ENCODE measurements at places on chromosomes 3 and 15. TPM values are rescaled to one million over a fixed set of nuclear protein-coding genes. Genes with fewer than 3 reads are reported as not detected.
A peak's percentile ranks its signal among the peaks of the same experiment; 100 is the strongest.

COL6A6 gene
- 44.6 TPM for polyA plus RNA-seq

CHP1 gene
- 60.6 TPM for polyA plus RNA-seq

OXSR1 gene
- 42.1 TPM for polyA plus RNA-seq

RBP2 gene
- 0.26 TPM for polyA plus RNA-seq

DNA sequence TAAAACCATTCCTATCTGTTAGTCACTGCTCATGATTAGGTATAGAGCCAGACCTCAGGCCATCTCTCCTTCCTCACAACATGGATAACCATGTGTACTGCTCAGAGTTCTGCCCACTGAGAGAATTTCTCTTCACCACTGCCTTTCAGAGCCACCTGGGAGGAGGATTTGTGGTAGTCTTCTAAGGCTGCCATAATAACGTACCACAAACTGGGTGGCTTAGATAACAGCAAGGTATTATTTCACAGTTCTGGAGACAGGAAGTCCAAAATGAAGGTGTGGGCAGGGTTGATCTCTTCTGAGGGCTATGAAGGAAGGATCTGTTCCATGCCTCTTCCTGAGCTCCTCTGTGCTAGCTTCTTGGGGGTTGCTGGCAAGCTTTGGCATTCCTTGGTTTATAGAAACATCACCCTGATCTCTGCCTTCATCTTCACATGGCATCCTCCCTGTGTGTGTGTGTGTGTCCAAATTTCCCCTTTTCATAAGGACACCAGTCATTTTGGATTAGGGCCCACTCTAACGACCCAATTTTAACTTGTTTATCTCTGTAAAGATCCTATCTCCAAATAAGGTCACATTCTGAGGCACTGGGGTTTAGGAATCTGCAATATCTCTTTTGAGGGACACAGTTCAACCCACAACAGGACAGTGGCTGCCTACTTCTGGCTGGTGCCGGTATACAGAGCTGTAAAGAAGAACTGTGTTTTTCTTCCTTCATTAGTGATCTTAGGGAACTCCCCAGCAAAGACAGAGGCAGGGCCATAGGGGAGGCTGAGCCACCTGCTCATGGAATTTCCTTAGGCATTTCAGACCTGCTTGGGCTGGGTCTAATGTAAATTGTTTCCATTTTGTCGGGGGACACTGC is 42.1 kb upstream of the NOX5 start:
- DNase-seq, result no peak
- H3K27me3 ChIP-seq, result no peaks in the 10 kb centered on the region
- no peak overlapping the region for H3K4me3 ChIP-seq
- no peaks in the 10 kb centered on the region for H3K4me1 ChIP-seq
- no peaks in the 10 kb centered on the region for H3K36me3 ChIP-seq

GRCh38 chr15:59746777-59747176 is 57.7 kb upstream of the BNIP2 start:
- H3K27ac ChIP-seq, result no peak overlapping the region
- no peak for DNase-seq
- peaks cover 2% of the 10 kb centered on the region for H3K27me3 ChIP-seq
- no peaks in the 10 kb centered on the region for H3K36me3 ChIP-seq
- H3K4me3 ChIP-seq, result no peak overlapping the region

GRCh38 chr3:47424434-47425382 is 43.9 kb downstream of the PTPN23 start:
- no peaks in the 10 kb centered on the region for H3K36me3 ChIP-seq
- no peak for DNase-seq
- no peak overlapping the region for H3K27ac ChIP-seq

GRCh38 chr15:98703126-98703685 is 54.9 kb downstream of the IGF1R start:
- peaks cover 8% of the 10 kb centered on the region for H3K36me3 ChIP-seq
- no peak overlapping the region for H3K27ac ChIP-seq
- no peak overlapping the region for H3K4me3 ChIP-seq
- peaks cover 26% of the 10 kb centered on the region for H3K4me1 ChIP-seq
- H3K27me3 ChIP-seq, result no peaks in the 10 kb centered on the region

GRCh38 chr3:172713316-172713715 is 2.4 kb upstream of the NCEH1 start:
- DNase-seq, result no peak
- no peaks in the 10 kb centered on the region for H3K27me3 ChIP-seq
- no peak overlapping the region for H3K4me3 ChIP-seq
- no peaks in the 10 kb centered on the region for H3K36me3 ChIP-seq
- H3K27ac ChIP-seq, result no peak overlapping the region

DNA sequence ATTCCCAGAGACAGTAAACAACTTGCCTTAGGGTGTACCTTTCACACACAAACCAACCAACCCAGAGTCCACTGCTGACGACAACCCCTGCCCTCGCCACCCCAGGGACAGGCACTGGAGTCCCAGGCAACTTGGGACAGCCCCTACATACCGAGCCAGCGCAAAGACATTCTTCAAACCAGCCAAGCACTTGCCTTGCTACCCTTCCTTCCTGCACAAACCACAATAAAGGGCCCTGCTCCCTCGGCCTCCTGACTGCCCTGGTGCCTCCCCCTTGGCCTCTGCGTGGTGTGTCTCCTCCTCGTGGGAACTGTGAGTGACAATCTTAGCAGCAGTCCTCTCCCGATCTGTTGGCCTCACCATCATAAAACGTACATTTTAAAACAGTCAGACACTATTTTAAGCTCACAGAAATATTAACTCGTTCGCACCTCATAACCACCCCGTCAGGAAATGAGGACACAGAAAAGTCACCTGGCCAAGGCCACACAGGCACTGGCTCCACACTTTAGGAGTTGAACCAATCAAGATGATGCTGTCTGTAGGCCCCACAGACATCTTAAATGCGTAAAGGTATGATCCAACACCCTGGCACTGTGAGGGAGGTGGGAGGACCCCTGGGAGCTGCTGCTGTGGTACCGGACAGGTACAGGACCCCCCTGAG is 113.8 kb downstream of the ADCY5 start:
- H3K27me3 ChIP-seq, result no peaks in the 10 kb centered on the region
- no peak overlapping the region for H3K4me3 ChIP-seq
- H3K4me1 ChIP-seq, result no peaks in the 10 kb centered on the region
- no peaks in the 10 kb centered on the region for H3K36me3 ChIP-seq

DNA sequence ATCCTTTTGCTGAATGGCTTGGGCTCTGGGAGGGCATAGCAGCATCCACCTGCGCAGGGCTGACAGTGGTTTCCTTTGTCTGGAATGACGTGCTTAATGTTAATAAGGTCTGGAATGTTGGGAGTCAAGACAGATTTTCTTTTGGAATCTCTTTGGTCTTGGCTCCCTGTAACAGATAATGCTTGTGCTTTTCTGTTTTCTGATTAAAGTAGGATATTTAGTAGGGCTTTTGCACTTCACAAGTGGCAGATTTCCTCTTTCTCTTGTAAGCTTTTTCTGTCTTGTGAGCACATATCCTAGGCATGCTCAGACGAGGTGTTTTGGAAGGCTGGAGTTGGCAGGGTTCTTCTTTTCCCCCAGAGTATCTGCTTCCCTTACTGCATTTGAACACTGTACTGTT is 189.6 kb downstream of the GHSR start:
- no peak overlapping the region for H3K4me3 ChIP-seq
- DNase-seq, result no peak
- no peaks in the 10 kb centered on the region for H3K27me3 ChIP-seq
- H3K36me3 ChIP-seq, result no peaks in the 10 kb centered on the region
- peaks cover 20% of the 10 kb centered on the region for H3K4me1 ChIP-seq
- H3K27ac ChIP-seq, result peak overlapping the region; percentile 24

DNA sequence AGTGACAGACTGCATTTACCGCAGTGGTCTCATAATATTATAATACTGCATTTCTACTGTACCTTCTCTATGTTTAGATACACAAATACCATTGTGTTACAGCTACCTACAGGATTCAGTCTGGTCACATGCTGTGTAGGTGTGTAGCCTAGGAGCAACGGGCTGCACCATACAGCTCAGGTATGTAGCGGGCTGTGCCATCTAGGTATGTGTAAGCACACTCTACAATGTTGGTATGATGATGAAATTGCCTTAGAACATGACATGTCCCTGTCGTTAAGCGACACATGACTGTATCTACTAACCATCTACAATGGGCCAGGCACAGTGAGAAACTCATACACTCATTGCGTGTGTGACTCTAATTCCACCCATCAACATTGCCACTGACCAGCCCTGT is 85.5 kb upstream of the SEC13 start:
- DNase-seq, result no peak
- no peak overlapping the region for H3K4me3 ChIP-seq
- no peaks in the 10 kb centered on the region for H3K27me3 ChIP-seq
- no peaks in the 10 kb centered on the region for H3K4me1 ChIP-seq
- H3K36me3 ChIP-seq, result no peaks in the 10 kb centered on the region

- H3K27me3 ChIP-seq, result no peaks in the 10 kb centered on the region
- DNase-seq, result no peak
- H3K4me1 ChIP-seq, result peaks cover 14% of the 10 kb centered on the region
- H3K27ac ChIP-seq, result no peak overlapping the region
- H3K4me3 ChIP-seq, result no peak overlapping the region
Measured at GRCh38 chr15:52352086-52352485, 56.5 kb upstream of the MYO5C start.

DNA sequence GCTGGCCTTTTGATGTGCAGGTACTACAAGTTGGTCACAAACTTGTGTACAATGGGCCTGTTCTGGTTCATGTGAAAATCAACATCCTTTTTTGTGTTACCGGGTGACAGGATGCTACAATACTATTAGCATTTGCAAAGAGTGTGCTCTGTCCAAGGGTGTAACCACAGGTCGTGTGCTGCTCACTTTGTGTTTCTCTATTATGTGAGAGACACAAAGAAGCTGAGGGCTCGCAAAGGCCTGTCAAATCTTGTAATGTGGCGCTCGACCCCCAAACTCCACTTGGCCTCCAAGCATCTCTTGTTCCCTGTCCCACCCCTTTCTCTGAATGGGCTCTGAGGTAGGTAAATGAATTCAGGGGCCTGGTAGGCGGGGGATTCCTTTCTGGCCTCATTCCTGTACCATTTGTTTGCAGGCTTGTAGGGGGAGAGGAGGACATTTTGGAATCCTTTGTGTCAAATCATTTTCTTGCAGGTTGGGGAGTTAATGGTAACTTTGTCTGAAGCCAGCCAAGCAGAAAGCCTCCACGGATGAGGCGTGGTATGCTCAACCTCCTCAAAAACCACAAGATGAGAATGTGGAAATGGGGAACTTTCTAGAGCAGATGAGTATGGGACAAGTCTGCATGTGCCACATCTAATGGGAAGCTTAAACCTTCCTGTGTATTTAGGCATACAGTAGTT is 109.1 kb downstream of the OPA1 start:
- H3K4me3 ChIP-seq, result no peak overlapping the region
- peaks cover 6% of the 10 kb centered on the region for H3K4me1 ChIP-seq
- H3K27ac ChIP-seq, result no peak overlapping the region
- H3K36me3 ChIP-seq, result no peaks in the 10 kb centered on the region

DNA sequence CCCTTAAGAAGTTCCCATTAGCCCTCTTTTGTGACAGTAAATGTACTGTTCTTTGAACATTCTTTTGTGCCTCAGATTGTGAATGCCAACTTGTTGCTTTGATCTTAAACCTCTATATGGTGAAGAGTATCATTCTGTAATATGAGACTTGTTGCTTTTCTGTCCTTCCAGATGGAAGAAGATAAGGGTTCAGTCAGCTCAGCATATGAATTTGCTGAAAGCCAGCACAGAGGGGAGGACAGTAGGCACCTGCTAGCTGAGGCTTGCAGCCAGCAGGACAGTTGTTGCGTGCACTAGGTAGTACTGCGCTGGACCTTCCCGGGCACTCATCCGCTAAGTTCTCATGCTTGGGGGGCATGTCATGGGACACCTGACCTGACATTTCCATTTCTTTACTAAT is 74.7 kb downstream of the DCUN1D1 start:
- H3K4me1 ChIP-seq, result no peaks in the 10 kb centered on the region
- H3K4me3 ChIP-seq, result no peak overlapping the region
- H3K27ac ChIP-seq, result no peak overlapping the region
- DNase-seq, result no peak

DNA sequence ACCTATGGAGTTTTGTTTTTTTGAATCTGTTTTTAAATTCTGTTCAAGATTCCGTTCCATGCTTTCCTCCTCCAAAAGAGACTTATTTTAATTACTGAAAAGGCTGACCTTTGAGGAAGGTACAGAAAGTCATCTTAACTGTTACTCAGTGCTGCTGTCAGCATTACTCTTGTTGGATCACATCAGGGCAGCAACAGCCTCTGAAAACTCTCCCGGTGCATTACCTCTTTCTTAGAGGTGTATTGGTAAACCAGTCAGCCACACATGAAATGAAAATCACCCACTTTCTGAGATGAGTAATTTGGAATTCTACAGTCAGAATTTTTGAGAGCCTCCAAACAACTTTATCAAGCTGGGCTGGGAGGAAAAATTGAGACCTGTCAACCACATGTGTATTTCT is 88.5 kb upstream of the LIMD1 start:
- no peaks in the 10 kb centered on the region for H3K27me3 ChIP-seq
- H3K27ac ChIP-seq, result no peak overlapping the region
- no peak for DNase-seq
- no peak overlapping the region for H3K4me3 ChIP-seq

DNA sequence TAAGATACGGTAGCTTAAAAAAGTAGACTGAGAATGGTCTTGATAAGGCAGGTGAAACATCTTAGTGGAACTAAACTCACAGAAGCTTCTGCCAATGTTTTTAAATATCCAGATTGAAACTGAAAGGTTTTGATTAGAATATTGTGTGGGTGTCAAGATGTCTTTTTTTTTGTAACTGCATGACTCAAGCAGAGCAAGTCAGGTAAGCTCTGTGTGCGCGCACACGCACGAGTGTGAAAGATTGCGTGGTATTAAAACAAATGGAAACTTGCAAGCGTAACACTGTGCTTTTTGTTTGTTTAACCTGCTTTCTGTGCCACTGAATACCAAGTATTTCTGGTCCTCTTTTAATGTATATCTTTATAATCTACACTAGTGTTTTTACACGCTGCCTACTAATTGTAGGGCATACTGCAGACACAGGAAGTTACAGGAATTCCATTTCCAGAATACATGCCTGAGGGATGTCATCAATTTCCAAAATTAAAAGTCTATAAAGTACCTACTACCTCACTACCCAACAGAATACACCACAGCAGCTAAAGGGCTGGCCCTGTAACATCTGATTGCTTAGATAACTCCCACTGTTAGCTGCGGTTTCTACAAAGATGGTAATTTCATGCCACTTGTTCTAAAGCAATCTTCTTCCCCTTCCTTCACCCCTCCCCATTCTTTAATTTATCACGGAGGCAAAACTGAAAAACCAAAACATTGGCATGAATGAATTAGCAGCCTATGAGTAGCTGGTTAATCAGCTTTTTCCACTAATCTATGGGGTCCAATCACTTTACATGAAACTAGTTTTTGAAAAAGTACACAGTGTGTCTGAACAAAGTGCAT is 472.8 kb downstream of the SHQ1 start:
- H3K36me3 ChIP-seq, result no peaks in the 10 kb centered on the region
- H3K27ac ChIP-seq, result no peak overlapping the region
- H3K27me3 ChIP-seq, result no peaks in the 10 kb centered on the region
- no peak for DNase-seq
- no peak overlapping the region for H3K4me3 ChIP-seq

GRCh38 chr3:46864061-46864881 is 1.0 kb upstream of the MYL3 start:
- DNase-seq, result no peak
- H3K4me3 ChIP-seq, result no peak overlapping the region
- H3K27ac ChIP-seq, result no peak overlapping the region
- no peaks in the 10 kb centered on the region for H3K27me3 ChIP-seq
